Fibroblast of skin of left quadriceps (primary cell): ENCODE measurements at places on chromosomes 13 and 19.

DNA sequence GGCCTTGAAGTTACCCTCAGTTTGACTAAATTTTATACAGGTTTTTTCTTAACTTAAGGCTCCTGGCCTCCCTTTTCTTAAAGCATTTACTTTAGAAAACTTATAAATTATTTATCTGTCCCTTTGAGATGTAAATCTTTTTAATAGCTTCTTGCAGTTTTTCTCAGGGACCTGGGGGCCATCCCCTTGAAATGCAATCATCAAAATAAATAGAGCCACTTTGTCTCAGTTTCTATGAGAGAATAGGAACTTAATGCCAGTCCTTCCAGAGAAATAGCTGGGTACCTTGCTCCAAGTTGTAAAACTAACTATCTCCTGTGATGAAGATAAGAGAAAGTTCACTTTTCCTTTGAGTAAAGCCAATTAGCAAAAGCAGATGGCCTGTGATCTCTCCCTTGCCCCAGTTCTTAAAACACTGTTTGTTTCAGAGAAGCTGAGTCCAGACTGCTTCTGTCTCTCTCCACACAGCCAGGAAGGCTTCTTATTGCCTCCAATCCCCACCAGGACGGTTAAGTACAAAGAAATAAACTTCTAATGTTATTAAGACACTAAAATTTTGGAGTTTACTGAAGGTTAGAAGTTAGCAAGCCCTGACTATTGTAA, 913.1 kb downstream of the OLFM4 start:
- no peak for DNase-seq

GRCh38 chr13:29957320-29957719, 106.9 kb upstream of the UBL3 start:
- no peak for DNase-seq

GRCh38 chr13:93740334-93740733, 513.7 kb downstream of the GPC6 start:
- DNase-seq: no peak

DNA sequence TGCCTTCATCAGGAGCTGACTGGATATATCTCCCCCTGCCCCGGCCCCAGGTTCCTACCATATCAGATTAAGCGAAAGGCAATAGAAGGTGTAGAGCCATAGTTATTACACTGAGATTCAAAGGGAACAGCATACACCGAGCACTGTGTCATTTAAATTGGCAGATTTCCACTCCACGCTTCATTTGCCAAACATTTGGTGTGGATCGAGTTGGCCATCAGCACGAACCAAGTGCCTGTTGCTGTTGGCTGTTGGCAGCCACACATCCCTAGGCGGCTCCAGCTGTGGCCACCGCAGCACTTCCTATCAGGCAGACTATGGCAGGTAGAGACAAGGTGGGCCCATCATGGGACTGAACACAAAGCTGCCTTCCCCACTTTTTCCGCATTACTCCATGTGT, 115.8 kb downstream of the CCNA1 start:
- DNase-seq: no peak

DNA sequence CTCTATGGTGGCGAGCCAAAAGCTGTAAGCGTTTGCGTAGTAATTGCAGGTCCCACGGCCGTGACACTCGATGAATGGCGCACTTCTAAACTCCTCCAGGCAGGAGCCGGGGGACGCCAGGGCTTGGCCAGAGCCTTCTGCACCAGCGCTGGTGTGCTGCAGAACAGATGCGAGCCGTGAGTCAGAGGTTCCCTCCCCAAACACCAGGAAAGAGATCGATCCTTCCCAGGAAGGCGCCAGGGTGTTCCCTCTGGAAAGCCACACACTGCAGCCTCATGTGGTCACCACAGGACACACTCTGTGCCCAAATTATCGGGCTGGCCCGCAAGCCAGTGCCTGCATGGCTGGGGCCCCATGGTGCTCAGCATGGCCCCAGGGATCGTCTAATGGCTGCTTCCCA, 154.6 kb downstream of the COL4A1 start:
- no peak for DNase-seq

- DNase-seq: peak; percentile 27
Observed at GRCh38 chr13:112873851-112874750, 94.9 kb upstream of the MCF2L start.

DNA sequence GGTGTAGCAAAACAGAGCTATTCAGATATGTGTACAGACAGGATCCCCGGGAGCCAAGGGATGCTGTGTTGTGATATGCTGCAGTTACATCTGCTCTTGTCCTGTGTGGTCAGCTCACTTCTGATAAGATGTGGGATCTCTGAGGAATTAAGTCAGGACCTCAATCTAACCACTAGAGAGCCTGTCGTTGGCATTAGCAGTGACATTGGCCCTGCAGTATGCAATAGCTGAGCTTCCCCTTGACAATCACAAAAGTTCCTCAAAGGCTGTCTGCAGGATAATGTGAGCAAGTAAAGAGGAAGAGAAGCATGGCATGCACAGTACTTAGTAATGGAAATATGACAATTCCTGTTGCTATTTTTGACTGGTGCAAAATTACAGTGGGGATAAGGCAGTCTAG, 203.4 kb upstream of the MIR17HG start:
- DNase-seq: no peak

DNA sequence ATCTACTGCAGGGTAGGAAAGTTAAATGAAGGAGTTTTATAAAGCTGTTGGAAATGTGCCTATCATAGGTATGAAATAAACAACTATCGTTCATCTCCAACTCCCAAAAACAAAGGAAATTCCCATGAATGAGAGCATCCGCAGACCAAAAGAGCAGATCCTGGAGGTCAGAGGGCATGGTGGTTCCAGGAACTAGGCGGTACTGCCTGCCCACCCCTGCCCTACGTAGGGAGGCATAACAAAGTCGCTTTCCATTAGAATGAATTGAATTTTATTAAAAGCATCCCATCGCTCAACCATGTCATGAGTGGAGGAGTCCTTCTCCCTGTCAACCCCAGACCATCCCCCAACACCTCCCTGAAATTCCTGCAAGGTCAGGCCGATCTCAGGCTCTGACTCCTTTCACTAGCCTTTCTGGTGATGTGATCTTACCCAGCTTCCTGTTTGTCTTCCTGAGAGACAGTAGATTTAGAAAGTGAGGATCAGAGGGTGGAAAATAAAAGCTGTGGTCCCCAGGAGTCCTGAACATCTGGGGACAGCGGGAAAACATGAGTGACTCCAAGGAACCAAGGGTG, at the start of gene CLEC4M:
Gene CLEC4M (plus strand): TSS at position 525 of the 575 bp plus-strand sequence. CDS start 24 bp downstream, at position 549.
- no peak for DNase-seq

- no peak for DNase-seq
Observed at GRCh38 chr13:90709319-90709718, 638.2 kb upstream of the MIR17HG start.

- DNase-seq: peak; percentile 9
Observed at GRCh38 chr19:7366701-7367420, 18.1 kb downstream of the ARHGEF18 start.

DNA sequence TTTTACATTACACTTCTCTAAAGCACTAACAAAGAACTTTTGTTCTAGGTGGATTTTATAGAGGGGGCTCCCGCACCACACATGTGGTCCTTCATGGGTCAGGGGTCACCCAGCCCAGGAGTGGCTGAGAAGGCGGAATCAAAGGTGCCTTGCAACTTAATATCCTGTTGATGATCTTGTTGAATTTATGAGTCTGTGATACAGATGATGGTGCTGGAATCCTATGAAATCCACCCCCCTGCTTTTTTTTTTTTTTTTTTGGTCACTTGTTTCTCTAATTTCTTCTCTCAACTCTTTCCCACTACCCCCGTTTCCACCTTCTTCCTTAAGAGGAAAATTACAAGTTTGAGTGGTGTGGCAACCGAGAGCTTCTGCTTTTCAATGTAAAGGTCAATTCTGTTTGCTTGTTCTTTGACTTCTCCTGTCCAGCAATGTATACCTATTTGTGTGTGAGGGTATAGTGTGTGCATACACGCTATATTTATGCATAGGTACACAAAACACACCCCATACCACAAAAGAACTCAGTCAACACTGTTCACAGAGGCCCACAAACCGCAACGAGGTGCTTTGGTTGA, 4.2 kb upstream of the ZIC2 start:
- no peak for DNase-seq

DNA sequence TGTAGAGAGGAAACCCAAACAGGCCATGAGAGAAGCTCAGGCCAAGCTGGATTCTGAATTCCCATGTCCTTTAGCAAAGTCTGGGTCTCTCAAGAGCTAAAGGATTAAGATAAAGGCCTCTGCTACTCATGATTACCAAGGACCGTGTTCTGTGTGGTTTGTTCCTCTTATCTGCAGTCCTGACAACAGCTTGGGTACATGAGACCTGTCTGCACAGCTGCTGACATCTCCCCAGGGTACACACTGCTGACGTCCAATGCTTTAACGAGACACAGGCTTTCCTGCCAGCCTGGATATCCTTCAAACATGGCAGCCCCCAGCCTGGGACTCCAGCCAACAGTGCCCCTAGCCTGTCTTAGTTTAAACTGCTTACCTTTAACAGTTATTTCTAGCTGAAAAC, 211.0 kb downstream of the SLC7A1 start:
- DNase-seq: no peak

DNA sequence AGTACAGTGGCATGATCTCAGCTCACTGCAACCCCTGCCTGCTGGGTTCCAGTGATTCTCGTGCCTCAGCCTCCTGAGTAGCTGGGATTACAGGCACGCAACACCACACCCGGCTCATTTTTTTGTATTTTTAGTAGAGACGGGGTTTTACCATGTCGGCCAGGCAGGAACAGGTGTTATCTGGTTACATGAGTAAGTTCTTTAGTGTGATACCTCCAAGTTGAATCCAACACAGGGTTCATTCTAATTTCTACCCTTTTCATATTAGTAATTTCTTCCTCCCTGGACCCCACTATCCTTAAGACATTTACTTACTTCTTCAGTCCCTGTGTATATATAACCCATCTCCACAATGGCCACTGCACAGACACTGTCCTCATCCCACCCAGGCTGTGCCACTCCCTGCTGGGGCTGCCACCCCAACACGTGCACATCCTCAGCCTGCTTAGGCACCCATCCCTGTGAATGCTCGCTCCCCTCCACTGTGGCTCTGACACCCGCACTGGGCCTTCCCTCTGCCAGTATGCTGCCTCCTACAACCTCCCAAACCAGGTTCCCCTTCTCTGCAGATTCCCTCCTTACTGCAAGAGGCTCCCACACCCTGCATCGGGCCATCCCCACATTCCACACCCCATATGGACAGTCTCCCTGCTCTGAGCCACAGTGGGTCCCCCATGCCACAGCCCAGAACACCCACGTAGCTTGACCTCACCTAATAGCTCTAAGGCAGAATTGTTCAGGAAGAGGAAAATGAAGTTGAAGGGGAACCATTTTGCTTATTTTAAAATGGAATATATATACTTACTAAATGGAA, 147.1 kb downstream of the TBC1D4 start:
- DNase-seq: no peak
